ENCODE measurements at places on chromosomes 7 and 10. TPM values are rescaled to one million over a fixed set of nuclear protein-coding genes. Genes with fewer than 3 reads are reported as not detected.

DNA sequence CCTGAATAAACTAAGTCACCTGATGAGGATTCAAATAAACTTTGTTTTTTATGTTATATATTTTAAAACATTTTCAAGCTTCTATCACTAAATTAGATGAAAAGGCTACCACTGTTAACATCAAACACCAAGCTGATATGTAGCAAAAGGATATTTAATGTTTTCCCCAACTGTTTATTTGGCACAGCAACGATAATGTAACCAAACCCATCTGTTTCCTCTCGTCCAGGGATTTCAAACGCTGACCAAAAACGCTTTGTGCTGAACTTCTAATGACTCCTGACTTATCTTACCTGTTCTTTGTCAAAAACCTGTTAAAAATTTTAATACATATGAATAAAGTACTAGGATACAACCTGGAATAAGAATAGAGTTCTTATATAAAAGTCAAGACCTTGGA, 30.5 kb downstream of the DCLRE1A start:
- no peaks in the 10 kb centered on the region for H3K36me3 ChIP-seq
- H3K4me3 ChIP-seq, result no peak overlapping the region
- no peak for DNase-seq
- H3K4me1 ChIP-seq, result no peaks in the 10 kb centered on the region
- H3K27me3 ChIP-seq, result peaks cover 29% of the 10 kb centered on the region
- H3K27ac ChIP-seq, result no peak overlapping the region

GRCh38 chr10:75223507-75223906, 12.2 kb downstream of the COMTD1 start:
- H3K36me3 ChIP-seq, result peaks cover 76% of the 10 kb centered on the region
- H3K27ac ChIP-seq, result no peak overlapping the region

The GPER1 gene
- 0.46 TPM for total RNA-seq

DNA sequence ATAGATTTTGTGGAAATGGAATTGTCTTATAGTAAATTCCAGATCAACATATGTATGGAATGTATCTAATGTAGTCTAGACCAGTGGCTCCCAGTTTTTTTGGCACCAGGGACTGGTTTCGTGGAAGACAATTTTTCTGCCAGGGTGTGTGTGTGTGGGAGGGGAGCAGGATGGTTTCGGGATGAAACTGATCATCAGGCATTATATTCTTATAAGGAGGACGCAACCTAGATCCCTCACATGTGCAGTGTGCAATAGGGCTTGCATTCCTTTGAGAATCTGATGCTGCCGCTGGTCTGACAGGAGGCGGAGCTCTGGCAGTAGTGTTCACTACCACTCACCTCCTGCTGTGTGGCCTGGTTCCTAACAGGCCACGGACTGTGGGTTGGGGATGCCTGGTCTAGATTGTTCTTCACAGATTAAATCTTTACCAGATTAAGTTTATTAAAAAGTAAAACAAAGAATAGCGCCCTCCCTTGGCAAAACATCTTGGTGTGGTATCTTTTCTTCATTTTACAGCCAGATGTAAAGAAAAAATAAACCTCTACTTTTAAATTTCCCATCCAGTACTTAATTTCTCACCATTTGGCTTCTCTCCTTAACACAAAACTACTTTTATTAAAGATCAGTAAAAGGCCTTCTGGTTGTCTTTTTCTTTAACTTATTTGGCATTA, 48.4 kb downstream of the SEPTIN7 start:
- peaks cover 52% of the 10 kb centered on the region for H3K36me3 ChIP-seq
- DNase-seq, result no peak
- no peak overlapping the region for H3K27ac ChIP-seq
- no peak overlapping the region for H3K4me3 ChIP-seq
- H3K4me1 ChIP-seq, result peaks cover 10% of the 10 kb centered on the region
- no peaks in the 10 kb centered on the region for H3K27me3 ChIP-seq

The GNAT3 gene
- not detected for total RNA-seq

GRCh38 chr10:123583639-123584418, 82.3 kb upstream of the GPR26 start:
- DNase-seq, result no peak
- no peaks in the 10 kb centered on the region for H3K4me1 ChIP-seq
- no peaks in the 10 kb centered on the region for H3K36me3 ChIP-seq
- peaks cover 11% of the 10 kb centered on the region for H3K27me3 ChIP-seq
- no peak overlapping the region for H3K4me3 ChIP-seq

DNA sequence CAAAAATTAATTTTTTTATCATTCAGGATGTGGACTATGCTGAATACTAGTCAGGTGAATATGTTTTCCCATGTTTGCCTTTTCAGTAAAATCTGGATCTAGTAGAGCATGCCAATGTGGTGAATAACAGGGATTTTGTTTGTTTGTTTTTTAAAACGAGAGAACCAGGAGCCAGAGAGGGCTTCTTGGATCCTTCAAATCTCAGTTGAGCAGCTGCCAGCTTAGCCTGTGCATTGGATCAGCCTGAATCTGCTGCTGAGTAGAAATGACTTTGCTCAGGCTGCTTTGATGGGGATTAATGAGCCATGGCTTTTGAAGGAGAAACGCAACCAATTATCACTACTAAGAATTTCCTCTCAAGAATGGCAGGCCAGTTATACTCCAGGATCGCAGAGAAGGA, 493.8 kb downstream of the ARL4A start:
- no peak overlapping the region for H3K4me3 ChIP-seq
- no peak overlapping the region for H3K27ac ChIP-seq
- H3K36me3 ChIP-seq, result no peaks in the 10 kb centered on the region
- H3K4me1 ChIP-seq, result no peaks in the 10 kb centered on the region
- DNase-seq, result no peak

GRCh38 chr10:30537586-30537985, 92.0 kb downstream of the LYZL2 start:
- H3K36me3 ChIP-seq, result no peaks in the 10 kb centered on the region
- DNase-seq, result no peak
- no peak overlapping the region for H3K27ac ChIP-seq
- H3K4me3 ChIP-seq, result no peak overlapping the region
- H3K27me3 ChIP-seq, result peaks cover 11% of the 10 kb centered on the region
- H3K4me1 ChIP-seq, result peaks cover 27% of the 10 kb centered on the region

The RBP4 gene
- total RNA-seq, result not detected

The POLR2J2 gene
- 13.9 TPM for total RNA-seq

The ADRB1 gene
- total RNA-seq, result not detected

DNA sequence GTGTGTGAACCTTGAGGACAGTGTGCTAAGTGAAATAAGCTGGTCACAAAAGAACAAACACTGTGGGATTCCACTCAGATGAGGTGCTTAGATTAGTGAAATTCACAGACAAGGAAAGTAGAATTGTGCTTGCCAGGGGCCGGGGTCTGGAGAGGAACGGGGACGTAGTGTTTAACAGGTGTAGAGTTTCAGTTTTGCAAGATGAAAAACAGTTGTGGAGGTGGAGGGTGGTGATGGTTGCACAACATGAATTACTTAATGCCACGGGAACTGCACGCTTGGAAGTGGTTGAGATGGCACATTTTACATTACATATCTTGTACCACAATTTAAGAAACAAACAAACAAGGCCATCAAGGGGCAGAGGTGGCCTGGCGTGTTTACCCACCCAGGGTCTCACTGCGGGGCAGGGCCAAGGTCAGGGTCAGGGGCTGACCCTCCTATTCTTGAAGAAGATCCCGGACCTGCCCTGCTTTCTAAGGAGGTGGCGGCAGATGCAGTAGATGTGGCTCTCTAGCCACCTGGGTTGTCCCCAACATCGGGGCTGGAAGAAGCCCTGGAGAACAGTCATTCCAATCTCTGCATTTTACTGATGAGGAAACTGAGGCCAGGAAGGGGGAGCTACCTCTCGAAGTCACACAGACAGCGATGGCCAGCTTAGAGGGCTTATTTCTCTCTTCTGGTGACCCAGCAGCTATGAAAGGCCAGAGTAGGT, 91.5 kb upstream of the LRRC4 start:
- peaks cover 19% of the 10 kb centered on the region for H3K27me3 ChIP-seq
- H3K4me3 ChIP-seq, result no peak overlapping the region
- H3K4me1 ChIP-seq, result peaks cover 7% of the 10 kb centered on the region
- DNase-seq, result no peak
- no peaks in the 10 kb centered on the region for H3K36me3 ChIP-seq

DNA sequence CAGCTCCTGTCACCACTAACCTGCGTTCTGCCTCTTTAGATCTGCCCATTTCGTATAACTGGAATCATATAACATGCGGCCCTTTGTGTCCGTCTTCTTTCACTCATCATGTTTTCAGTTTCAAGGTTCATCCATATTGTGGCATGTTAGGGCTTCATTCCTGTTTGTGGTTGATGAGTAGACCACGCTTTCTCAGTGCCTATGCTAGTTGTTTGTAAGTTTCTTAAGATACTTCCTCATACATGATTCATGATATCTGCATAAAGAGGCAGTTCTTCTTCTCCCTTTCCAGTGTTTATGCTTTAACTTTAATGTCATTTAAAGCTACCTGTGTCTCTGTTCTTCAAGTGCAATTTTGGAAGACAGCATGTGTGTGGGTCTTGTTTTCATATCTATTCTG, 79.5 kb upstream of the FAM20C start:
- H3K27ac ChIP-seq, result no peak overlapping the region
- DNase-seq, result no peak
- H3K36me3 ChIP-seq, result no peaks in the 10 kb centered on the region
- H3K4me1 ChIP-seq, result peaks cover 12% of the 10 kb centered on the region

DNA sequence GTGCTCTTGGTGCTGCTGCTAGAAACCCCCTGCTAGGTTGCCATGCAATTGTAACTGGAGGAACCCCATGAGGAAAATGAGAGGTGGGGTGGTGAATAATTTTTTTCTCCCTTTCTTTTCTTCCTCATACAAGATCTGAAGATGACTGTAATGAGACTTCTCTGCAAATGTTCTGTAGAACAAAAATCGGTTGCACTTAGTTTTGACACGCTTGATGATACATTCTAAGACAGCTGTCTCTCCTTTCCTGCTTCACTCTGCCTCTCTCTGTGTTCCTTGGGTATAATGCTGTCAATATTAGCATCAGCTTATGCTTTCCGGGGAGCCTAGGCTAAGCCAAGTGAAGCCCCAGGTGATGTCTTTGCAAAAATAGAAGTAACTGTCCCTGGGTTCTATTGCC, 721.5 kb downstream of the POM121L12 start:
- no peak for DNase-seq
- no peak overlapping the region for H3K27ac ChIP-seq
- no peak overlapping the region for H3K4me3 ChIP-seq
- H3K27me3 ChIP-seq, result no peaks in the 10 kb centered on the region
